ENCODE measurements at places on chromosomes 6 and 20.
A peak's percentile ranks its signal among the peaks of the same experiment; 100 is the strongest.

GRCh38 chr20:37475252-37475651, 45.8 kb upstream of the NNAT start:
- no peak for DNase-seq

- no peak for DNase-seq
Measured at GRCh38 chr20:41538810-41539596, 79.2 kb downstream of the CHD6 start.

DNA sequence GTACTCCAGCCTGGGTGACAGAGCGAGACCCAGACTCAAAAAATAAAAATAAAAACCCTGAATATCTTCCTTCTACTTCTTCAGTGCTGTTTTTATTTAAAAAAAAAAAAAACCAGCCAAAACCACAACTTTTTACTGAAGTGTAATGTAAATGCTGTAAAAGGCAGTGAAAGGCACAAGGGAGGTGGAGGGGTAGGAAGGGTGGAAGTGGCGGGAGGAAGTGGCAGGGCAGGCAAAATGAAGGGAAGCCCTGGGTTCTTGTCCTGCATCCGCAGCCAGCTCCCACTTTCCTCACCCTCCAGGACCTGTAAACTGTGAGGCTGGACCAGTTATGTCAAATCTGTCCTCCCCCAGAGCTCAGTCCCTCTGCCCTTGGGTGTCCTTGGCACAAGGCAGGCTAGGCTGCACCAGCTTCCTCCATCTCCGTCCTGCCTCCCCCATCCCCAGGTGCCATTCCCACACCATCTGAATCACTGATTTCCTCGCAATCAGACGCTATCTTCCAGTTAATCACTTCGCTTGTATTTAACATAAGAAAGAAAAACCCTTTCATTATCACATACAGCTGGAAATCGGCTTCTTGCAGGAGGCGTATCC, 13.7 kb upstream of the PANK2 start:
- DNase-seq = no peak

DNA sequence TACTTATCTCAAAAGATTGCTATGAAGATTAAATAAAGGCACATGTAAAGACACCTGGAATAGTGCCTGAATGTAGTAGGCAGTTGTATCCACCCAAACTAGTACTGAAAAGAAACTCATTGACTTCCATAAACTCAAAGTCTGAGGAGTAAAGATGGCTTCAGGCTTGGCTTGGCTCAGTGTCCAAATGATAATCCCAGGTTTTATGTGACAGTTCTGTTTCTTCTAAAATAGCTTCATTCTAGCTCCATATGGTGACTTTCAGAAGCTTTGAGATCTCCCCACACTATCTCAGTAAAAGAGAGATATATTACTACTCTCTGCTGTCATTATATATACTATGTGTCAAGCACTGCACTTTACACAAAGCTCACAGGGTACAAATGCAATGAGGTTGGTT, 121.3 kb downstream of the DOK5 start:
- no peak for DNase-seq

- no peak for DNase-seq
Measured at GRCh38 chr6:154380741-154381140, 24.1 kb upstream of the IPCEF1 start.

- no peak for DNase-seq
Measured at GRCh38 chr6:378090-378957, 13.2 kb upstream of the IRF4 start.

- DNase-seq = peak; percentile 1
Measured at GRCh38 chr20:33862709-33863403, 51.7 kb downstream of the CHMP4B start.

DNA sequence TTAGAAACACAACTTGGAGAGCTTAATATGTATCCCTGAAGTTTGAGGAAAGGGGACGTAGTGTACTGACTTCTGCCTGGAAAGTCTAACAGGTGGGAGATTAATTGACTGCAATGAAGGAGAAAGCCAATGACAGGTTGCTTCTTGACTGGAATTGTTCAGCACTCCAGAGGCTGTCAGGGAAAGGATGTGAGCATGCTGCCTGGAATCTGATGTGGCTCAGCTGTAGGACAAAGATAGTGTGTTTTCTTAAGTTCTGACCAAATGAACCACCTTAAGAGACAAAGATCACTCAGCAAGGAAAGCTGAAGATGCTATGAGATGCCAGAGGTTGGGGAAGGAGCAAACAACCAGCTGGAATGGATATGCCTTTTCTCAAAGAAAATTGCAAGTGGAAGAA, 185.8 kb downstream of the PHF3 start:
- no peak for DNase-seq

- DNase-seq = no peak
Measured at GRCh38 chr6:9192405-9192909, 757.1 kb upstream of the SLC35B3 start.

DNA sequence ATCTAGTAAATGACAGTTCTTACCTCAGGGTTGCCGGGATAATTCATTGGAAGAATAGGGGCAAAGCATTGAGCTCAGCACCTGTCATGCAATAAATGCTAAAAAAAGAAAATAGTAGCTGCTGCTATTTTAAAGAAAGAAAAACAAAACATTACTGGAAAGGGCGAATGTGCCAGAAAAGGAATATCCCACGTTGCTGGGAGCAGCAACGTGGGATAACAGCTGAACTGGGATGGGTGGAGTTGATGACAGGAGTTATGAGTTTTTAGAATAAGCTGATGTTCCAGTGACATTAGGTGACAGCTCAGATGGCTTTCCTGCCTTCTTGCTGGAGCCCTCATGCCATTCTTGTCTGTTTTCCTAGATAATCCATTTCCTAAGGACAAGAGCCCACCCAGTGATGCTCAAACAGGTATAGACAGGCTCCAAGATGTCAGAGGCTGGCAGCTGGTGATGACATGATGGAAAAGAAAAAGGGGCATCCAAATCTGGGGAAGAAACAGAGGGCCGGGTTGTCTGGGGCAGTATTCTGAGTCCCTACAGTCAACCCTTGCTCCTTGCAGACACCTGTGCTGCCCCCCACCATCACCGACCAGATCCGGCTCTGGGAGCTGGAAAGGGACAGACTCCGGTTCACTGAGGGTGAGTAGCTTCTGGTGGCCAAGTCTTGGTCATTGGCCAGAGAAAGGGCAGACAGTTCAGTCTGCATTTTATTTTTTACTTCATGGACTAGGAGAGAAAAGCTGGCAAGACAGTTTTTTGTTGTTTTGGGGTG, 1.1 kb upstream of the VARS2 start:
- DNase-seq = no peak

DNA sequence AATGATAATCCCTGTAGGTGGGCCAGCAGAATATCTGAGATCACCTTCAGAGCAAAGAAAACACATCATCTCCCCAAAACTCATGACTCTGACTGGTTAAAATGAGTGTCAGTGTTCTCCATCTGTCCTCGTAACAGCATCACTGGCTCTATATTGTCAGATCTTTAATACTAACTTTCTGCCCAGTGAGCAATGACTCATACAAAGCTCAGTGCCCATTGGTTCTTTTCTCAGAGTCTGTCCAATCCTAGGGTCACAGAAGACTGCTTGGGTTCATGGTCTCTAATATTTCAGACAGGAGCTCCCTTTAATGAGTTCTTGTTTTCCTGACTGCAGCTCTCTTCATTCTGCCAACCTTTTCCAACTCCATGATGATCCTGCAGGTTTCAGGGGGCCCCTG, 36.4 kb downstream of the HLA-DPB1 start:
- DNase-seq = peak; percentile 87

DNA sequence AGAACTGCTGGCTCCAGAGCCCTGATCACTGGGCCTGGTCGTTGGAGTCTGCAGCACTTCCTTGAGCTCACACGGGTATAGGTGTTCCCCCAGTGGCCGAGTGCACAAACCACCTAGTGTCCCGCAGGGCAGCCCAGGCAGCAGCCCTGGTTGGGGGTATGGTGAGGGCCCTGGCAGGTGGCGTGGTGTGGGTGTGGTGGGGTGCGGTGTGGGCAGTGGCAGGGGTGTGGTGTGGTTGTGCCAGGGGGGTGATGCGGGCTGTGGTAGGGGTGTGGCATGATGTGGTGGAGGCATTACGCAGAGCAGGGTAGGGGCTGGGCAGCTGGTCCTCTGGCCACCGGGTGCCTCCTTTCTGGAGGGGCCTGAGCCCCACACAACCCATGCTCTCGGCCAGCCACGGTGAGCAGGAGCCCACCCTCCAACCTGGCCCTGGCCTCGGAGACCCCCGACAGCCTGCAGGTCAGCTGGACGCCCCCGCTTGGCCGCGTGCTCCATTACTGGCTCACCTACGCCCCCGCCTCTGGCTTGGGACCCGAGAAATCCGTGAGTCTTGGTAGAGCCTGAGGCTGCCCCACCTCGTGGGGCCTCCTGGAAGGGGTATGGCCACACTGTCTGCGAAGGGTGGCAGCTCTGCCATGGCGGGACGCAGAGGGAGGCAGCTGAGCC, 20.5 kb downstream of the COL20A1 start:
- no peak for DNase-seq

GRCh38 chr20:24676353-24676977, 207.0 kb downstream of the SYNDIG1 start:
- DNase-seq = no peak

DNA sequence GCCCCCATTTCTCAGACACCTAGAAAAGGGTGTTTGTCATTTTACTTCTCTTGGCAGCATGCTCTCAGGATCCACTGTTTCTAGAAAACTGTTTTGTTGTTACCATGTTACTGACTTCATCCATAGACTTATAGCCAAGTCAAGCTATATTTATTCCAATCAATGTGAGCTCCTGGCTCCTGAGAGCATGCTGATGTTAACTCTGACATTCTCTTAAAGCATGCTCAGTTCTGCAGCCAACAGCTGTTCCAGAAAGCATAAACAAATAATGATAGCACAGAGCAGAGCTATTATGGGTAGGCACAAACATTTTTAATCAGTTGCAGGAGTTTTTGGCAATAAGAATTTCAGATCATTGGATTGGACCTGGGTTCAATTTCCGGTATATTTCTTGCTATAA, 92.4 kb upstream of the CEP85L start:
- no peak for DNase-seq

DNA sequence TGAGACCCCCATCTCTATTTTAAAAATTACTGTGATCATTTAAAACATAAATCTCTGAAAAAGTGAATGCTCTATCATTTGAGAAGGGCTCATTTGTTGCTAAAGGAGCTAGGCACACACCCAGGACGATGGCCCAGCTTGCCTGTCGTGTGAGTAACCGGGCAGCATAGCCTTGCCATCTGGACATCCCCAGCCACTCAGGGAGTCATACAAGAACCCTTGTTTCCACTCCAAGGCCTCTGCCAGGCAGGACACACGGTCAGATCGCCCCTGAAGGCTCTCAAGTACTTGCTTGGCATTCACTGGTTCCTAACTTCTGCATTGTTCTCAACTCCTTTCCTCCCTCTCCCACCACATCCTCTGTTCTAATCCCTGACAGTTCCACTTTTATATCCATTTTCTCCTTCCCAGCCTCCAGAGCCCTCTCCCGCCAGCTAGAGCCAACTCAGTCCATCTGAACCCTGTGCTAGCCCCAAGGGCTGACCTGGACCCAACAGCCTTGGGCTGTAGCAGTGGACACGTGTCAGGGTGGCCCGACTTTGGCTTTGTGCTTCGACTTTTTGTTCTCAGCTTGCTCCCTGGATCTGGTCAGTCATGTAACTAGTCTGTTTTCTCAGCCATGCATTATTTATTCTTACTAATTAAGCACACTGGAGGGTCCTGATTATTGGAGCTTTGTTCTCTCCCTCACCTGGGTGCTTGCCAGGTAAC, 15.7 kb upstream of the EZR start:
- DNase-seq = no peak

GRCh38 chr20:4702562-4703280, 19.0 kb upstream of the PRND start:
- DNase-seq = no peak

DNA sequence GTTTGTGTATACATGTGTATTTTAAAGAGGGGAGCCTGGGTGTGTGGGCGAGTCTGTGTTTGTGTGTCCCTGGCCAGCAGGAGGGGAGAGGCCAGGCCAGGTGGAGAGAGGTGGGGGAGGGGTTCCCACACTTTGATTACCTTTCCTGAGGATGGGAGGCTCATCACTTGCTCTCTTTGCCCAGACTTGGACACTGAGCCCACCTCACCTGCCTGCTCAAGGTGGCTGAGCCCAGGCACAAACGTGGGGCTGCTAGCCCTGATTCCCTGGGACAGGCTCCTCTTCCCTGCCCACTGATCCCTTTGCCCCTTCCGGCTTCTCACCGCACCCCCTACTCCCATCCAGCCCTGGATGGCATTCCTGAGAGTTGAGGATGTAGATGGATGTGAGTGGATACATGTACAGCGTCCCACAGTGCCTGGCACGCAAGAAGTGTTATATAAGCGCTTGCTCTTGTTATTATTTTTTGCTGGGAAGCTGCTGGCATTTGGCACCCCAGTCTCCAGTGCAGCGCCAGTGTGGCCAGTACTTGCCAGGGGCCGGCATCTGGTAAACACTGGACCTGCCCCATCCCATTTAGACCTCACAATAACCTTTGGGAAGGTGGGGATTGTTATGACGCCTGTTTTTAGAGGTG, 2.7 kb downstream of the CEBPB start:
- no peak for DNase-seq

DNA sequence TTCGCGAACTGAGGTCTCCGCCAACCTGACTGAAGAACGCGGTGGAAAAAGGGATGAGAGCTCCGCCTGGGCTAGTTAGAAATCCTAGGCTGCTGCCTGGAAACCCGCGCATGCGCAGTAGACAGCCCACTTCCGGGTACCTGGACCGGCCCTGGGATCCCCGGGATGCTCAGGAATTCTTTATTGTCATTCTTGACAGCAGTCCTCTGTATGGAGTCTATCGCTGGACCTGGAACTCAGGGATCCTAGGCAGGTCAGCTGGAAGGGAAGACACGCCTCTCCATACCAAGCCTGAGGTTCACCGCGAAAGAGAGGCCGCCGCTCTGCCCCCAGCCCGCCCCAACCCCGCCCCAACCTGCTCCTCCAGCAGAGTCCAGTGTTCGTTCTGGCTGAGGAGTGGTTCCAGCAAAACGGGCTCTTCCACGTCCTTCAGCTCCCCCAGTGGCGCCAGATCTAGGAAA, 1379.2 kb upstream of the DEFB115 start:
- no peak for DNase-seq

- no peak for DNase-seq
Measured at GRCh38 chr6:490251-491037, 98.9 kb downstream of the IRF4 start.

DNA sequence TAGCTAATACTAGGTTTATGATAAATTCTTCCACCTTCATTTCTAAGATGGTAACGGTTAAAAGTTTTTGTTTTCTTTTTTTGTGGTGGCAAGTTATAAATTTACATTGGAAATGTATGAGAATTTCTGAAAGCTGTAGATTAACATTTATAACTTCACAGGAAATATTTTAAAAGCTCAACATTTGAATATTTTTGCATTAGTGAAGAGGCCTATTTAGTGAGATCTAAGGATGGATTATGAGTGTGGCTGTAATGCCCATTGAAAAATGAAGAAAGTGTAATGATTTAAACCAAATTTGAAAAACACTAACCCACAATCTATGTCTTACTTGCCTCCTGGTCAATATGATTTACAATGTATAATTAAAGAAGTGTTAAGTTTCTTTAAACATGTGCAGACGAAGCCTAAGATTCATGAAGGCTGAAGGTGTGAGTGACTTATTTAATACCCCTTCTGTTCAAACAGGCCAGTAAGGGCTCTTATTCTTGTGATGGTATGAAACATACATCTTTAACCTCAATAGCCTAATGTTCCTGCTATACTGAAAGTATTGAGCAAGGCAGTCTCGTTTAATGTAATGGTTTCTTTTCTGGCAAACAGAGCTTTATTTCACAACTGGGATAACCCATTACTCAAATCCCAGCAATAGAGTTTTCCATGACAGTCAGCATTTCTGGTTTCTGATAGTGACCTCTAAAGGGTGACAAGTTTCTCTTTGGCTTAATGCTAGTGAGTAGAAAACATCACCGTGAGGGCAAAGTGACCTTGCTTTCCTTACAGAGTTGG, 13.2 kb downstream of the HDGFL1 start:
- no peak for DNase-seq

GRCh38 chr6:36920546-36920945, 34.0 kb upstream of the PI16 start:
- no peak for DNase-seq

Measured in AML-193 (cell line).